ENCODE measurements at places on chromosomes 5 and 9.

DNA sequence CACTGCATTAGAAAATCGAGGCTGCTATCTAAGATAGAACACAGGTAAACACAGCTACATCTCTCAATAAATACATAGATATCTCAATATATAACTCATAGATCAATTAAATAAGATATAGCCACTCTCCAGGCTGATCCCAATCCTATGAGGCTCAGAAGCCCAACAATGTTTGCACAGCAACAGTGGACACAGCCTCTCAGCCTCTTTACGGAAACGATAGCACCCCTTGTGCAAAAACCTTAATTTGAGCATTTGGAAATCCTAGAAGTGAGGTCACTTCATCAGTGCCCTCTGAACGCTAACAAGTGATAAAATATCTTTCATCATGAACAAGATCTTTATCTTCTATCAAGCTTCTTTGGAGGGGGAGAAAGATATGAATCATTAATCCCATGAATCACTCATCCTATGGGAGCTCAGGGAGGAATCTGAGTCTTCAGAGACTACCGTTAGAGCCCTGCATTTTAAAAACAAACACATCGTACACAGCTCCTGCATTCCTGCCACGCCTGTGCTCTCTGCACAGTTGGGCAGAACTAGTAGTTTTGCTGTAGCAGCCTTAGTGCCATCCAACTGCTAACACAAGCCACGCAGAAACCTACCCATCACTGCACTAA lies 71.4 kb downstream of the MED27 start:
- no peak for DNase-seq

DNA sequence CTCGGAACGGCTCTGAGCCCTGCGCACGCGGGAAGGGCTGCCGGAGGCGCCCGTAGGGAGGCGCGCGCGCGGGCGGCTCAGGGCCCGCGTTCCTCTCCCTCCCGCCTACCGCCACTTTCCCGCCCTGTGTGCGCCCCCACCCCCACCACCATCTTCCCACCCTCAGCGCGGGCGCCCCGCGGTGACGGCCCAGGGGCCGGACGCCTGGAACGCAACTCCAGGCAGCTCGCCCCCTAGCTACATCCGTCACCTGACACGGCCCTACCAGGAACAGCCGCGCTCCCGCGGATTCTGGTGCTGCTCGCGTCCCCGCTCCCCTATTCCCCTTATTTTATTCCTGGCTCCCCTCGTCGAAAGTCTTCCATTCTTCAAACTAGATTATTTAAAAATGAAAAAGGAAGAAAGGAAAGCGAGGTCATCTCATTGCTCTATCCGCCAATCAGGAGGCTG lies at the start of gene CDKN2B-AS1:
CDKN2B-AS1 (plus strand) TSS at position 236 of the 450 bp plus-strand sequence.
- DNase-seq, result peak; percentile 47

DNA sequence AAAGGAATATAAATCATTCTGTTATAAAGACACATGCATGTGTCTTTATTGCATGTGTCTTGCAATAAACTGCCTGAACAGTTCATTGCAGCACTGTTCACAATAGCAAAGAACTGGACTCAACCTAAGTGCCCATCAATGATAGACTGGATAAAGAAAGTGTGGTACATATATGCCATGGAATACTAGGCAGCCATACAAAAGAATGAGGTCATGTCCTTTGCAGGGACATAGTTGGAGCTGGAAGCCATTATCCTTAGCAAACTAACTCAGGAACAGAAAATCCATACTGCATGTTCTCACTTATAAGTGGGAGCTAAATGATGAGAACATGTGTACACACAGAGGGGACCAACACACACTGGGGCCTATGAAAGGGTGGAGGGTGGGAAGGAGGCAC lies 63.7 kb upstream of the CHD1 start:
- DNase-seq, result no peak

GRCh38 chr5:8912106-8912505 lies 633.8 kb downstream of the SEMA5A start:
- no peak for DNase-seq

DNA sequence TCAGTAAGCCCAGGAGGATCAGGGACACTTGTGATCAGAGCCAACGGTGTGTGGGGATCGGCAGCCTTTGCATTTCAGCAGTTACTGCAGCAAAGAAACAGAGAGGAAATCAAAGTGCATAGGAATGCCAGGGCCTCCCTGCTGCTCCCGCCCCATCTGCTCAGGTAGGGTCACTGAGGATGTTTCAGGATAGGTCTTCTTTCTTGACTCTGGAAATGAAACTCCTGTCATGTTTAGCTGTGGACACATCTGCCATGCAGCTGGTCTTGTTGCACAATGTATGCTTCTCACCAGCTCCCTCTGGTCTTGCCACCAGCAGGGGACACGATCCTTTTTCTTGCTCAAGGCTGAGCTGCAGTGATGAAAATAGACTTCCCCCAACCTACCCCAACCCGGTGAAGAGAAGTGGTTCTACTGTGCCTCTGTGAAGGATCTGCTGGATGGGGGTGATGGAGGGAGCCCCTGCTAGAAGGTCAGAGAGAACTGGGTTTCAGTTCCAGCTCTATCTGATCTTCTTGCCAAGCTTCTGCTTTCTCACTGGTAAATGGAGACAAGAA lies 185.2 kb upstream of the KLF4 start:
- no peak for DNase-seq

- DNase-seq, result no peak
Observed at GRCh38 chr9:106976772-106977171, 113.8 kb downstream of the ZNF462 start.

GRCh38 chr9:132982458-132982857 lies 4.0 kb downstream of the GFI1B start:
- no peak for DNase-seq

GRCh38 chr5:135373736-135374515 lies 25.1 kb downstream of the MACROH2A1 start:
- no peak for DNase-seq

DNA sequence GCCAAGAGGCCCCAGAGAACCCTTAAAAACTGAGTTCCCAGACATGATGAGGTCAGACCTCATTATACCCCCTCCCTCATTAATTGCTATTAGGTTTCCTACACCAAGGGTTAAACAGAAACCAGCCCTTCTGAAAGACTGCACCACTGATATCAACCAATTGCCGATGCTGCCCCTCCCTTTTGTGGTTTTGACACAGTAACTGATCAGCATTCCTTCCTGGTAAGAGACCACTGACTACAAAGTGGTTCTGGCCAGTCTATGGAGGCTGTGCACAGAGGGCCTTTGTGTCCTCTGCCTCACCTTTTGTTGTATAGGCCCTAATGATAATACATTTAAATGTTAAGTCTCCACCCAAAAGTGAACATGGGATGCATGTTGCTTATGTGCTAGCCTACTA lies 201.5 kb downstream of the FRMD3 start:
- DNase-seq, result no peak

DNA sequence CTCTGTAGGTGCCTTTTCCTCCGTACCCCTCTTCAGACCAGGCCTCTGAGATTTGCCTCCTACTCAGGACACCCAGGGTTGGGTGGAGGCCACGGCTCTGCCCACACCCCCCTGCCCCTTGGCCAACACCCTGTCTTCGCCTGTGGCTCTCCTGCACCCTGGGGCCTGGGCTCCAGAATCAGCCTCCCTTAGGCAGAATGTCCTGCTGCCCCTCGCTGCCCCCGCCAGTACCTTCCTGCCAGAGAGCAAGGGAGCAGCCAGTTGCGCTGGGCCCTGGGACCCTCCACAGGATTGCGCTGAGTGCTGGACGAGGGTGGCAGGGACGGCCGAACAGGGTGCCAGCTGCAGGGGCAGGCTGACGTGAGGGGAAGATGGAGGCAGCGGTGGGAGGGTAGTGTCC lies 53.5 kb downstream of the COL5A1 start:
- DNase-seq, result no peak

- DNase-seq, result peak; percentile 71
Observed at GRCh38 chr5:135462304-135462703, 10.2 kb upstream of the TIFAB start.

GRCh38 chr5:142798099-142798770 lies 28.1 kb downstream of the ARHGAP26 start:
- DNase-seq, result no peak
